ENCODE measurements at places on chromosomes 6 and 20.

- peak; percentile 40 for DNase-seq
Observed at GRCh38 chr6:108118810-108119768, 44.5 kb upstream of the OSTM1 start.

GRCh38 chr20:50513169-50514034 is 3.2 kb downstream of the PTPN1 start:
- DNase-seq = no peak

GRCh38 chr20:58694241-58695083 is 1.9 kb downstream of the NPEPL1 start:
- no peak for DNase-seq

- no peak for DNase-seq
Observed at GRCh38 chr6:149181304-149181703, 136.2 kb upstream of the TAB2 start.

- peak; percentile 71 for DNase-seq
Observed at GRCh38 chr6:147063469-147064031, 140.7 kb upstream of the STXBP5 start.

- no peak for DNase-seq
Observed at GRCh38 chr20:53183181-53183580, 211.0 kb downstream of the TSHZ2 start.

GRCh38 chr6:138473144-138473543 is 26.1 kb downstream of the NHSL1 start:
- no peak for DNase-seq

- DNase-seq = no peak
Observed at GRCh38 chr6:132730560-132730959, 16.7 kb upstream of the VNN1 start.

- no peak for DNase-seq
Observed at GRCh38 chr20:33015700-33016580, 8.4 kb downstream of the BPIFB2 start.

GRCh38 chr20:1890469-1891262 is 4.5 kb upstream of the SIRPA start:
- DNase-seq = no peak

GRCh38 chr20:53783768-53784167 is 190.1 kb upstream of the ZNF217 start:
- DNase-seq = no peak

DNA sequence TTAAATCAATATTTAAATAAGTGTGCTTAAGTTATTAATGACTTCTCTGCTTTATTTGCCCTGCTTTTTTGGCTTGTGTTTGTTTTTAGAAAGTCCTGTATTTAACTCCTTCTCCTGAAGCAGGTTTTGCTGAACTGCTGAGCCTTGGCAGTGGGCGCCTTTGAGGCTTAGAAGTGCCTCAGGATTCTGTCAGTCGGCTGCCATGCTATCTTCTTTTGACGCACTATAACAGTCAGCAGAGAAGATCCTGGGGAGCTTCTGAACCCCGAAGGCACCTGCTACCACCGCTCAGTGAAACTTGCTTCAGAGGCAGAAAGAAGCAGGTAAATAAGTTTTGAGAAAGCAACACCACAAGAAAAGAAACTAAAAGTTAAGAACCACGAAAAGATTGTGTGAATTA is 22.4 kb downstream of the PCMT1 start:
- DNase-seq = no peak

GRCh38 chr6:170462366-170463020 is 90.6 kb downstream of the PSMB1 start:
- no peak for DNase-seq

DNA sequence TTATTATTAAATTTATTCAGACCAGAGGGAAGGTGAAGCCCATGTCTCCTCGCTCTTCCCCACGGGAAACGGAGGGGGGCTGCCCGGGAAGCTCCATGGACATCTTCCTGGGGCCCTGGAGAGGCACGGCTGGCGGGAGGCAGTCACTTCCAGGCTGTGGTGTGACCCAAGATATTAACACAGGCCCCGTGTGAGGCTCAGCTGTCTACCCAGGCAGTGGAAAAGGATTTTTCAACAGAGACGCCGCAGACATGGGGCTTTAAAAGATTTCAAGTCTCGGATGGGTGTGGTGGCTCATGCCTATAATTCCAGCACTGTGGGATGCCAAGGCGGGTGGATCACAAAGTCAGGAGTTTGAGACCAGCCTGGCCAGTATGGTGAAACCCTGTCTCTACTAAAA is 117.9 kb downstream of the ERMARD start:
- DNase-seq = no peak

GRCh38 chr20:9051508-9051907 is 17.4 kb upstream of the PLCB4 start:
- DNase-seq = peak; percentile 84

DNA sequence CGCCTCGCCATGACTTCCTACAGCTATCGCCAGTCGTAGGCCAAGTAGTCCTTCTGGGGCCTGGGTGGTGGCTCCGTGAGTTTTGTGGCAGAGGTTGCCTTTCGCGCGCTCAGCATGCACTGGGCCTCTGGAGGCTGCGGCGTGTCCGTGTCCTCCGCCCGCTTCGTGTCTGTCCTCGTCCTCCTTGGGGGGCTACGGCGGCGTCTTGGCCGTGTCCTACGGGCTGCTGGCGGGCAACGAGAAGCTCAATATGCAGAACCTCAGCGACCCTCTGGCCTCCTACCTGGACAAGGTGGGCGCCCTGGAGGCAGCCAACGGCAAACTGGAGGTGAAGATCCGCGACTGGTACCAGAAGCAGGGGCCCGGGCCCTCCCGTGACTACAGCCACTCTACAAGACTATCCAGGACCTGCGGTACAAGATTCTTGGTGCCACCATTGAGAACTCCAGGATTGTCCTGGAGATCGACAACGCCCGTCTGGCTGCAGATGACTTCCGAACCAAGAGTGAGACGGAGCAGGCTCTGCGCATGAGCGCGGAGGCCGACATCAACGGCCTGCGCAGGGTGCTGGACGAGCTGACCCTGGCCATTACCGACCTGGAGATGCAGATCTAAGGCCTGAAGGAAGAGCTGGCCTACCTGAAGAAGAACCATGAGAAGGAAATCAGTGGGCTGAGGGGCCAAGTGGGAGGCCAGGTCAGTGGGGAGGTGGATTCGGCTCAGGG is 296.3 kb downstream of the OGFRL1 start:
- no peak for DNase-seq

DNA sequence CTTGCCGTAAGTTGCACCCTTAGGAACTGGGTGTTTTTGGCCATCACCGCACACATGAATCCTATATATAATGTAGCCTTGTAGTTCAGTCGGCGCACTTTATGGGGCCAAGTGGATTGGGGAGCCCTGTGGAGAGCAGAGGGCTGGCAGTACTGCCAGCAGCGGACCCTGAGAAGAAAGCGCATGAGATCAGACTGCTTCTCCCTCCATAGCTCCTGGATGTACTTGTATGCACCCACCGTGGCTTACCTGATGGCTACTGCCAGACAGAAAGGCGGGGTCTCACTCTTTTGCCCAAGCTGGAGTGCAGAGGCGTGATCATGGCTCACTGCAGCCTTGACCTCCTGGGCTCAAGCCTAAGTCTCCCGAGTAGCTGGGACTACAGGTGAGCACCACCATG is 32.8 kb upstream of the OVOL2 start:
- DNase-seq = no peak

- no peak for DNase-seq
Observed at GRCh38 chr6:163333701-163334663, 80.5 kb upstream of the QKI start.

DNA sequence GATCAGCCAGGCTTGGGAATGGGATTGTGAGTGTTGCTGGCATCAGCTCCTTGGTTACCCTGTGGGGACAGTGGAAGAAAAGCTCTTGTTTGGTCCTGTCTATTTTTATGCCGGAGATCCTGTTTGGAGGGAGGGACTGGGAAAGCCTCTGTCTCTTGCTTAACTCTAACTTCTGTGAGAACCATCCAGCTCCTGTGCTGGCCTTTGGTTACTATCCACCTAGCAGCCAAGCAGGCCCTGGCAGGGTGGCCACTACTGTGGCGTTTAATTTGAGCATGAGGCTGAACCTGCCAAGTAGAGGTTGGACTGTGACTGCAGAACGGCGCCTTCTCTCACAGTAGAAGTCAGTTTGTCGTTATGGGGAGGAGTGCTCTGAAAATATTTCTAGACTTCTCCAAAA is 193.3 kb downstream of the UTRN start:
- DNase-seq = no peak

DNA sequence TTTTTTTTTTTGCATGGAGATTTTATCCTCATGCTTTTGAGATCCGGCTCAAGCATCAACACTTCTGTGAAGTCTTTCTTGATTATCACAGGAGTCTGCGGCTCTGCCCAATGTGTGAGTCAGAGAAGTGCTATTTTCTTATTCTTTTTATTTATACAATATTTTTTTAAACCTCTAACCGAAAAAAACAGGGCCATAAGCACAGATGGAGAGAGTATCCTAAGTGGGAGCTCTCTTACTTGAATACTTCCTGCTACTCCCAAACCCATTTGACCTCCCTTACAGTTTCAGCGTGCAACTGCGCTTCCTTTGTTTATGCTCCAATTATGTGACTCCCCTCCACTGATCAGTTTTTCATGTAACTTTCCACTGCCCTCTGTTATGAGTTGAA is 8.7 kb upstream of the ATXN1 start:
- DNase-seq = no peak

DNA sequence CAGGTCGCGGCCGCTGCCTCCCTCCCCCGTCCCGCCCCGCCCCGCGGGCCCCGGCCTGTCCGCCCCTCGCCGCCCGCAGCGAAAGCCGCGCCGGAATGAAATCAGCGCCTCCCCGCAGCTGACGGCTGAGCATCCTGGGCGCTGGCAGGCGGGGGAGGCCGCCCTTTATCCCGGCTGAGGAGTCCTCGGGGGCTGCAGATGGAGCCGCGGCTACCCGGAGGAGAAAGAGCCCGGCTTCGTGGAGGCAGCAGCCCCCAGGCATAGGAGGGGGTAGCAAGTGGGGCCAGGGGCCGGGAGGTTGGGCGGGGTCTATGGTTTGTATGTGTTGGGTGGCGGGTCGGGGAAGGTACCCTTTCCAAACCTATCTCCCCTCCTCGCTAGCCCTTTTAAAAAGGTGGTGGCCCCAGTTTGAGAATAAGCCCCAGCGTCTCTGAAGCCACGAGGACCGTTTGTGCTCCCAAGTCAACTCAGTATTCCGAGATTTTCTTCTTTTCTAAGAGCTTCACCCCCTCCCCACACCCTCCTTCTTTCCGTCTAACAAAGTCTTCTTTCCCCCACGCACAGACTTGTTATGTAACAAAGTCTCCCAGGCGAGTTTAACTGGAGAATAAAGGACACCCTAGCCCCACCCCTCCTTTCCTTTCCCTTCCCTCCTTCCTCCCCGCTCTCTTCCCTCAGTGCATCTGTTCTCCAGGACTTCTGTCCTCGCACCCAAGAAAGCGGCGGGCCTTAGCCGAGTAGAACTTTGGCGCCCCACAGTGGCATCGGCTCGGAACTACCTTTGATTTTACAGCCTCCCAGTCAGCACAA is 11.0 kb downstream of the POU3F2 start:
- DNase-seq = peak; percentile 93

DNA sequence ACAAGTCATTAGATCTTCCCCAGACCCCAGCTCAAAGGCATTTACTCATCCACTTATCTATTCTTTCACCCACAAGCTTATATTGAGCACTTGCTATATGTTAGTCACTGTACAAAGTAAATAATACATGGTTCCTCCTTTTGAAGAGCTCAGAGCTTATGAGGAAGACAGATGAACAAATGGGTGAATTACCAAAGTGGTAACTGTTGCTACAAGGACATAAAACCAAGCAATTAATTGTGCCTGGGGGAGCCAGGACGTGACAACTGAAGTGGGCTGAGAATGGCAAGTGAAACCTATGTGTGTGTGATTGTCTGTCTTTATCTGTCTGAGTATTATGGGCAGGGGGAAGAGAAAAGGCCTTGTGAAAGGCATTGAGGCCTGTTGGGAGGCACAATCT is 45.6 kb upstream of the AKIRIN2 start:
- no peak for DNase-seq

DNA sequence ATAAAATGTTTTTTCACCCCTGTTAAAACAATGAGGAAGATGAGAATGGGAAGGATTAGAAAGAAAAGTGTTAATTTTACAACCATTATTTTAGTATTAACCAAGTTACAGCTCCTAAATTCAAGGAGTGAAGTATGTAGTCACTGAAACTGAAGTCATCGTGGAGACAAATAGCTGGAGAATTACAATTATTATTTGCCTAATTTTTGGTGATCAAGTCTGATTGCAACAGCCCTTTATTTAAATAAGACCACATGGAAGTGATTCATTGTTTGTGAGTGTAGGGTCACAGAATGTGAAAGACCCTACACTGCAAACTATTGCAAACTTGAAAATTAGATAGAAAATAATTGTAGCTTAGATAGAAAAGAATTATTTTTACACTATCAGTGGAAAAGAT is 292.4 kb downstream of the CENPW start:
- DNase-seq = no peak

GRCh38 chr20:20783450-20783849 is 71.0 kb upstream of the RALGAPA2 start:
- DNase-seq = no peak

- no peak for DNase-seq
Observed at GRCh38 chr6:85405853-85406198, 44.1 kb upstream of the NT5E start.

DNA sequence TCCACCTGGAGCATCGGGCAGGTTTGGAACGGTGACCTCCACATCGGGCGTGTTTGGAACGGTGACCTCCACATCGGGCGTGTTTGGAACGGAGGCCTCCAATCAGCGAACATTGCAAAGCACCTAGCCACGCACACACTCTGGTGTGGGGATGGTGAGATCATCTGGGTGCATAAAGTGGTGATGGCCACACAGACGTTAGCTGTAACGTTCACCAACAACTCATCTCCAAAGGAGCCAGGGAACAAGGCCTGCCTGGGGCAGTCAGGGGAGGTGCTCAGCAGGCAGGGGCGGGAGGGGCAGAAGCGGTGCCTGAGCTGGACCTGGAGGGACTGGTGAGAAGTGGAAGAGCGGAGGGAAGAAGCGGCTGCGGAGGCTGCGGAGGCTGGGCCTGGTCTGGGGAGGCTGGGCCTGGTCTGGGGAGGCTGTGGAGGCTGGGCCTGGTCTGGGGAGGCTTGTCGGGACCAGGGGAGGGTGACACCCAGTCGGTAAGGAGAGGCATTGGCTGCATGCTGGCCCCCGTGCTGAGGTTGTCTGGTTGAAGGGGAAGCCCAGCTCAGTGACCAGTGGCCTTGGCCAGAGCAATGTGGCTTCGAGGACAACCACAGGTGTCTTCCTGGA is 89.9 kb downstream of the PSMB1 start:
- DNase-seq = no peak

DNA sequence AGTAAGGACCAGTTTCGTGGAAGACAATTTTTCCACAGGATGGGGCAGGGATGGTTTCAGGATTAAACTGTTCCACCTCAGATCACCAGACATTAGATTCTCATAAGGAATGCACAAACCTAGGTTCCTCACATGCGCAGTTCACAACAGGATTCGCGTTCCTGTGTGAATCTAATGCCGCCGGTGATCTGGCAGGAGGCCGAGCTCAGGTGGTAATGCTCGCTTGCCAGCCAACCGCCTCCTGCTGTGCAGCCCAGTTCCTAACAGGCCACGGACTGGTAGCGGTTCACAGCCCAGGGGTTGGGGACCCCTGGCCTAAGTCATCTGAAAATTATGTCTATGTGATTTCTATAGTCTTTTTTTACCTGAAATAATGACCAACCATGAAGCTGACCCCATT is 217.5 kb downstream of the TMEM200A start:
- DNase-seq = no peak

All from mesendoderm (in vitro differentiated cells).